ENCODE measurements at places on chromosomes 7 and 10. TPM values are rescaled to one million over a fixed set of nuclear protein-coding genes. Genes with fewer than 3 reads are reported as not detected.

ZNF488 gene
- total RNA-seq: 0.41 TPM

CCDC146 gene
- 4.3 TPM for total RNA-seq

IGFBP3 gene
- total RNA-seq: 87.0 TPM

GPR15LG gene
- not detected for total RNA-seq

PPP1R17 gene
- total RNA-seq: not detected

C10orf90 gene
- total RNA-seq: not detected
